ENCODE measurements at places on chromosomes 6 and 20.

DNA sequence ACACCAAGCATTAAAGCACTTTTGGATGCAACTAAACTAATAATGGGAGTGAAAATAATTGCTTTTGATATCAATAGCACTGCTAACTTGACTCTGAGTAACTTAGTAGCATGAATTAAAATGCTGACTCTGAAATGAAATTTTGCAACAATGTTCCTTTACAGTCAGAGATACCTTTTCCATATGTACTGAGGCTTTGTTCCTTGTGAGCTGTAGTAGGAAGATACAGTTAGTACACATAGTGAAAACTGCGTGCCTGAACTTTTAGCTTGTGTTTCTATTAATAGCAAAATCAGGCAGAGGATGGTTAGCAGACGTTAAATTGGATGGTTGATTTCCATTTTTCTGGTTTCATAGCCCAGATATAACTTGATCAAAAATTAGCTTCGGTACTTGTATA, 18.6 kb downstream of the ADGRG6 start:
- DNase-seq = no peak

DNA sequence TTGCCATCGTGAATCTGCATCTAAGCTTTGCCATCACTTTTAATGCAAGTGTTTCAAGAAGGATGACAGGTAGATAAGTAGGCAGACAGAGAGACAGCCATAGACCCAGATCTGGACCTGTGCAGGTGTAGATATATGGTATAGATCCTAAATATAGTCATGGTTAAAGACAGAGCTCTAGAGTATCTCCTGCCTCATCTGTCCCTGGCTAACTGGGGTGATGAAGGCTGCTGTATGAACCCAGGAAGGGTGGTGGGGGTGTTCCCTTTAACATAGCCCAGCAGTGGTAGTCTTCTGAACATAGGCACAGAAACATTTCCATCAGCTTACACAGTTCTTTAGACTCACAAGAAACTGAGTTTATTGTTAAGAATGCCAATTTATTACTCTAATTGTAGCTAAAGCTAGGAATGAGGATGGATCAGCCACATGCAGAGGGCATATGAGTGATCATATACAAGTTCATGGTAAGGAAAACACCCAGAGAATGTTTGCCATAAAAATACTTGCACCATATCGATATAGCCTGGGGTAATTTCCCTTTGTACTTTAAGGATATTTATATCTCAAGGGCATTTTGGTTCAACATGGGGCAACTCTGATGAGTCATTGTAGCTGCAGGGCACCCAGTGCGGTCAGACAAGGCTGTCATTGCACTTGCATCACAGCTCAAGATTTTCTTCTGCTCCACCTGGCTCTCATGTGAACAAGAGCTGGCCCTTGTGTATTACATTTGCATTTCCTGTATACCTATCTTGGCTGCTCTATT, 587.2 kb downstream of the EPM2A start:
- DNase-seq = no peak

DNA sequence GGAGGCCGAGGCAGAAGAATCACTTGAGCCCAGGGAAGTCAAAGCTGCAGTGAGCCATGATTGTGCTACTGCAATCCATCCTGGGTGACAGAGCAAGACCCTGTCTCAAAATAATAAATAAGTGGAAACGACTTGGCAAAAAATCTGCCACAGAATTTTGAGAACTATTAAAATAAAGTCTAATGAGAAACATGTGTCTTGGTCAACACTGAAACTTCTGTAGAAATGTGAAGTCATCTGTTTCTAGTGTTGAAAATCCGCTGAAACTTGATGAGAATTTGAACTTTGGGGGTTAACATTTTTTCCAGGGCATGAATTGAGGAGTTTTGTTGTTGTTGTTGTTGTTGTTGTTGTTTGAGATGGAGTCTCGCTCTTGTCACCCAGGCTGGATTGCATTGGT, 29.0 kb upstream of the BCLAF1 start:
- no peak for DNase-seq

DNA sequence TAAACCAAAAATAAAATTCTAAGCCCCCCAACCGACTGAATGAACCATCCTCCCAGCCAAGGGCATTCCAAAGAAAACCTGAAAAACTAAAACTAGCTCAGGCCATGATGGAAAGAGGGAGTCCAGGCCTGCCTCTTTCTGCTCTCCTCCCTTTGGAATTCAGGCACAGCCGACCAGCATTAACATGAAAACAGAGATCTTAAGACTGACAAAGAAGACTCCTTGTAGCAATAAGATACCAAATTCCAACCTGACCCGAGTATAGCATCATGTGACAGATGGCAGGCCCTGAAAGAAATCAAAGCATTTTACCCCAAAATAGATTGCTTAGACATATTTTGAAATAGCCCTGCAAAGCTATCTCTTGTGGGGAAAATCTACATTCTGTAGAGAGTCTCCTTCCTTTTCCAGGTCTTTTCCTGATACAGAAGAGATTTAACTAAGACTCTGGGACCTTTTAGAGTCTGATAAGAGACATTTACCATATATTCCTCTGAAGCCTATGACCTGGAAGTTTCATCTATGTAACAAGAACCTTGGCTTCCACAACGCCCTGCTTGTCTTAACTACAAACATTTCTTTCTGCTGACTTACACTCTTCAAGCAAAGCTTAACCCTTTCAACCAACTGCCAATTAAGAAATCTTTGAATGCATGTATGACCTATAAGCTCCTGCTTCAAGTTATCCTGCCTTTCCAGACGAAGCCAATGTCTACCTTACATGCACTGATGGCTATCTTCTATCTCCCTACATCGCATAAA, 22.2 kb upstream of the TXLNB start:
- no peak for DNase-seq

GRCh38 chr6:154403788-154404187, 47.2 kb upstream of the IPCEF1 start:
- DNase-seq = no peak

- no peak for DNase-seq
These were observed 81.6 kb upstream of the KHDRBS2 start for GRCh38 chr6:62367601-62368000.

- no peak for DNase-seq
These were observed 14.6 kb downstream of the TAGAP start for GRCh38 chr6:159030168-159030567.

- DNase-seq = no peak
These were observed 67.7 kb downstream of the PHACTR2 start for GRCh38 chr6:143745166-143746133.

DNA sequence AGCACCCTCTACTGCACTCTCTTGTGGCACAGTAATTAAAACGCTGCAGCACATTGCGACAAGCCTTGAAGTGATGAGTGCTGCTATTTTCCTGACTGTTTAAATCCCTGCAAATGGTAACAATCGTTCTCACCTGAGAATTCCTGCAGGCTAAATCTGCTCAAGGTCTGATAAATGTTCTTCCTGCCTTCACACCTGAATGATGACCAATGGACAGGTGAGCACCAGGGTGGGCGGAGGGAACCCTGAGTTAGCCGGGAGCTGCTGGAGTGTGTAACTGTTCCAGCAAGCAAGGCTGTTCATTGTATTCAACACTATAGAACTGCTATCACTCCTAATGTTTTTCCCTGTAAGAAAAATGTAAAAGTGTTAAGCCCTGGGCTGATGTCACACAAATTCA, 4.0 kb downstream of the DACT2 start:
- DNase-seq = no peak

DNA sequence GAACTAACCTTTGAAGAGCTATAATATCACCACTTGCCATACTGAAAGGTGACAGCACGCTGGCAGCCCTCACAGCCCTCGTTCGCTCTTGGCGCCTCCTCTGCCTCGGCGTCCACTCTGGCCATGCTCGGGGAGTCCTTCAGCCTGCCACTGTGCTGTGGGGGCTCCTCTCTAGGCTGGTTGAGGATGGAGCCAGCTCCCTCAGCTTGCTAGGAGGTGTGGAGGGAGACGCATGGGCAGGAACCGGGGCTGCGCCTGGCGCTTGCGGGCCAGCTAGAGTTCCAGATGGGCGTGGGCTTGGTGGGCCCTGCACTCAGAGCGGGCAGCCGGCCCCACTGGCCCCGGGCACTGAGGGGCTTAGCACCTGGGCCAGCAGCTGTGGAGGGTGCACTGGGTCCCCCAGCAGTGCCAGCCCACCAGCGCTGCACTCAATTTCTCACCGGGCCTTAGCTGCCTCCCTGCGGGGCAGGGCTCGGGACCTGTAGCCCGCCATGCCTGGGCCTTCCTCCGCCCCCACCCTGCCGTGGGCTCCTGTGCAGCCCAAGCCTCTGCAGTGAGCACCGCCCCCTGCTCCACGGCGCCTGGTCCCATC, 329.7 kb downstream of the LMBRD1 start:
- DNase-seq = no peak

DNA sequence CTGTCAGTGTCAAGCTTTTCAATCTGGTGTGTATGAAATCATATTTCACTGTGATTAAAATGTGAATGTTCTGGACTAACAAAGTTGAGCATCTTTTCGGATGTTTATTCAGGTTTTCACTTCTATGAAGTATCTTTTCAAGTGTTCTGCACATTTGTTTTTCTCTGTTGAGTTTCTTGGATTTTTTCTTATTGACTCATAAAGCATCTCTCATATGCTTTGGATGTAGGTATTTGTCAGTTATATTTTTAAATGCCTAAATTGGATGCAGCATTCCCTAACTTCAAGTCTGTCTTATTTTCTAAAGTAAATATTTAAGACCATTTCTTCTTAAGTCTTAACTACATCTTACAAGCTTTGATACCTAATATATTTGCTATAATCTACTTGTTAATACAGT, 398.0 kb downstream of the PLCB1 start:
- no peak for DNase-seq

- DNase-seq = no peak
These were observed 244.4 kb downstream of the LRFN2 start for GRCh38 chr6:40342723-40343122.

DNA sequence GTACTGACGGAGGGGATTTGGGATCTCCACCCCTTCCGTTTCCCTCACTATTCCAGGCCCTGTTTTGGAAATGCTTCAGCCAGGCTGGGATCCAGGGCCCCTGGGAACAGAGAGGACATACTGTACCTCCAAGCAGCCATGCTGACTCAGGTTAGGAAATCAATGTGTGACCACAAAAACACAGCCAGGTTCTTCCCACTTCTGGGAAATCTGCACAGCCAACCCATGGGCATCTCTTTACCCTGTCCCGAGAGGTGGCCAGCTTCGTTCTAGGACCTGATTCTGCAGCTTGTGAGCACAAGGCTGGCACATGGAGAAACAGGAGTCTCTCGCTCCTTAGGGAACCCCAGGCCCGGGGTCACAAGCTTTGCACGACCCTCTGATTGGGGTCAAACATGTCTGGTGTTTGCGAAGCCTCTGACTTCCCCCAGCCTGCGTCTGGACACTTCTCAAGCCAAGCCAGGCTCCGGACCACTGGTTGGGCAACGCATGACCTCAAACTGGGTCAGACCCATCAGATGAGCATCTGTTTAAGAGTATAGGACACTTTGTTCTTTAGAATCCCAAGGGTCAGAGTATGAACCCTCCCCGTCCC, 8.3 kb upstream of the TTPAL start:
- DNase-seq = no peak

GRCh38 chr20:62539198-62540045, 63.6 kb upstream of the GATA5 start:
- no peak for DNase-seq

- no peak for DNase-seq
These were observed 313.0 kb downstream of the FRK start for GRCh38 chr6:115747719-115748118.

DNA sequence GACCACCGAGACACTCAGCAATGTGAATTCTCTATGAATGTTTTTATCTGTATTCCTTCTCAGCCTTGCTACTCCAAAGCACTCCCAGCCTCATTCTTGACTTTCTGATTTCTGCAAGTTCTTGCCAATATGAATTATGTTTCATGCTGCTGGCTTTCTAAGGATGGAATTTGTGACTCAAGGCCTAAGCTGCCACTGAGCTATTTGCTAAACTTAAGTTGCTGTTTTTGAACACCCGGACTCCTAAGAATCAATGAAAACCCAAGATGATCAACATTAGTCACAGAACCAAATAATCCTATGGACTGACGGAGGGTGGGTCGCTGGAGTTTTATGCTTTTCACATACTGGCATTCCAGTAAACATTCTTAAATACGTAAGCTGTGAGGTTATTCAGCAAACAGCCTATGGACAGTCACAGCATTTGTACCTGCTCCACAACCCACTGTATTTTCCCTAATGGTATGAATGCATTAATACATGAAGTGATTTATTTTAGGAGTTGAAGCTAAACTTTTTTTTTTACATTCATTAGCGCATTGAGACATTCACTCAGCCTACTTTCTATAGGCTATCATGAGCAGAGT, 8.2 kb upstream of the PXDC1 start:
- no peak for DNase-seq

DNA sequence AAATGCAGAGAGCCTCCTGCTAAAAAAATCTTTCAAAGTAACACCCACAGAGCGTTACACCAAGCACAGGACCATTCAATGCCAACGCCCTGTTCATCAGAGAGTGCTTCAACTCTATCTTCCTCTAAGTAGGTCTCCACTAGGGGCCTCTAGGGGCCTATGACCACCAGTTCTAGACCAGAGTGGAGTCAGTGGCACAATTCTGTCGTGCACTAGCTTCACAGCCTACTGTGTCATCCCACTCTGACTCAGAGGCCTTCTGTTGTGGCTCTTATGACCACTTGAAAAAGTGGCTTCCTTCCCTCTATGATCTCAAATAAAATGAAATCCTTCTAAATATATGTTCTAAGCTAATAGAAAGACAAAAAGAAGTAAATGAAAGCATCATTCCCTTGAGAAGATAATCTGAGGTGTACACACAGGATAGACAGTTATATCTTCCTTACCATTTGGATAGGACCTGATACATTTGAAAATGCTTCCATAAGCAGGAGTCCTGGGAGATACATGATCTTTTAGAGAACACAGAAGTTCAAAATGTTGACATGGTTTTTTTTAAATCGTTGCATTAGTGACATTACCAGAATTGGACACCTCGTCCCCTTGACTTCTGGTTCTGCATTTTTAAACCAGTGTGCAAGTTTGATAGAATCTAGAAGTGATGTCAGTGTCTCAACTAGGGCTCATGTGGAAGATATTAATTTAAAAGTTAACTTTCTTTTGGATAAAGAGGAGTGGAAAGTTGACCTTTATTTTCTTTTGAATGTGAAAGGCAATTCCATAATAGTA, 151.9 kb downstream of the SH3BGRL2 start:
- no peak for DNase-seq

DNA sequence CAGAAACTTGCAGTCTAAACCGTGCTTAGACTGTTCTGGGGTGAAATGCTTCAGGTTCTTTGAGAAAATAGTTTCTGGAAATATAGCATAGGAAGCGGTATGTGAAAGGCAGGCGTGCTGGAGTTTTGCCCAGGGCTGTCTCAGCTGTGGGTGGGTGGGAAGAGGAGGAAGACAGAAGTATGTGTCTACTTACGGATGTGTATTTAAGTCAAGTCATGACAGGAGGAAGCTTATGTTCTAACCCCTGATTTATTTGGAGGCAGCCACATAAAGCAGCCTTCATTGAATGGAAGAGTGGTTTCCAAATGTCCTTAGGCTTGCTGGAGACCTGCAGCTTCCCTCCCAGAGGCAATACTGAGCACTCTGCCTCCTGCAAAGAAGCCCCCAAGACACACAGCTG, 345.8 kb upstream of the PRND start:
- no peak for DNase-seq

All from activated CD4-positive, alpha-beta memory T cell treated with anti-CD3 and anti-CD28 coated beads, Interleukin-2, amount 10 ng/mL, durations not matched to agents 7 days and 5 days (primary cell).